ENCODE measurements at places on chromosomes 11 and 22.

GRCh38 chr11:83687787-83688186 is 401.6 kb upstream of the CCDC90B start:
- DNase-seq: no peak

- DNase-seq: no peak
These were observed 169.8 kb downstream of the C11orf91 start for GRCh38 chr11:33530815-33531214.

DNA sequence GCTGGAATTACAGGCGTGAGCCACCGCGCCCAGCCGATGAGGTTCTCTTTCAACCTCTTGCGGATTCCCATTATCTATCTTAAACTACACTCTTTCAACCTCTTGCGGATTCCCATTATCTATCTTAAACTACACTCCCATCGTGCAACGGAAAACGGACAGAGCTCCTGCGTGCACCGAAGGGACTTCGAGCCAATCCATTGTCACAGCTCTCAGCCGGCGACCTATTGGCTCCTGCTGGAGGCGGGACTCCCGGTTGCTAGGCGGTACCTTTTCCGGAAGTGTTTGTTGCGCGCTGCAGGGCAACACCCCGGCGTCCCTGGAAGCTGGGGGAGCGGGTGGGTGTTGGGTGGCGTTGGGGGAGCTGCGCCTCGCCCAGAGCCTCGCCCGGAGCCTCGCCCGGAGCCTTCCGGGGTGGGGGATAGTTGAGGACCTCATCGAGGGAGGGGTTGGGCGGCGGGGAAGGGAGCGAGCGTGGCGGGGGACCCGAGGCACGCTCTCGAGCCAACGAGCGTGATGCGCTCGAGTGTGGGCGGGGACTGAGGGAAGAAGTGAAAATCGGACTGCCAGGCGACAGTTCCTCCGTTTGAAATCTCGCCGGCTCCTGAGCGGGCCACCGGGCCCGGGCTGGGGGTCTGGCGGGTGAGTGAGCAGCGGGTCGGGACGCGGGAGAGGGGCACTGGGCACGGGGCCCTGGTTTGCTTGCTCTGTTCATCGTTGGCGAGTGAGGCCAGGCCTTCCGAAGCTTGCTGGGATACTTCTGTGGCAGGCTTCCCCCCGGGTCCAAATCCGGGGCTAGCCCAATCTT is at the start of gene CEP164:
Gene CEP164, plus strand, starts transcription at position 288 of the 808 bp plus-strand sequence. CDS start 10,733 bp downstream, outside the sequence.
- DNase-seq: peak; percentile 93

DNA sequence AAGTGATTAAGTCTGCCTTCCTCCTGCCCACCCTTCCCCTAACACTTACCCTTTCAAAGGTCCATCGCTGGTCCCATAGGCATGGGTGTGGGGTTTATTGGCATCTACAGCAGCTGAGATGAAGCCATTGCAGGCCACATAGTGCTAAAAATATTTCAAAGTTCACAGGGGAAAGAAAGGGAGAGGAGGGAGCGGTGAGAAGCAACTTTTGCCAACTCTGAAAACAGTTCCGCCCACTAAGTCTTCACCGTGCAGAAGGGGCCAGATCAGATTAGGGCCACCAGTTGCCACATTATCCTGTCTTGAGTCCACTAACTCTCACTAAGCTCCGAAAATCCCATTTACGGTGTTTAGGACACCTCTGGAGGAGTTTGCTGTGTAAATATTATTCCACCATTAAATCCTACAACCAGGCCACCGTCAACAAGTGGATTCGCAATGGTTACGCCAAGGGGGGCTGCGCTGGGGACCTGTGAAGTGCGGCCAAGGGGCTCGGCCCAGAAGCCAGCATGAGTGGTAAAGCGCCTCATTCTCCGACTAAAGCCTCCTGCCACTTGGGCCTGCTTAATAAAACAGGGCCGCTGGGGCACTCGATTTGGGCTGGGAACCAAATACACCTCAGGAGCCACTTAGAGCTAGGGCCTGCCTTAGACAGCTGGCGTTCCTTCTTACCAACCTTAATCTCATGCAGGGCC is 534.9 kb downstream of the MIAT start:
- DNase-seq: no peak

DNA sequence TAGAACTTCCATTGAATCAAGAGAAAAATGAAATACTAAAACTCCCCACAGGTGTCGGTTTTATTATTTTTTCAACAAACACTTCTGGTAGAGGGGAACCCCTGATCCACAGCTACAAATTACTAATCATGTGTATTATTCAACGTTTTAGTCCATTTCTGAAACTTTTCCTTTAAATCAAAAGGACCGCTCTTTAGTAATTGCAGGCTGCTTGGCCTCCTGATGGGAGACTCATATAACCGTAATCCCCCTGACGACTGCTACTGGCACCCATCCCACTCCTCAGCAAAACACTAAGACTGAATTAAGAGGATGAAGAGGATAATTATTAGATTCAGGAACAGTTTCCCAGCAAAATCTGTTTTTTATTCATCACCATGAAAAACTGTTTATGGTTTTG is 46.4 kb downstream of the PAX6 start:
- DNase-seq: no peak

GRCh38 chr11:9642894-9643293 is 21.0 kb upstream of the SWAP70 start:
- no peak for DNase-seq

DNA sequence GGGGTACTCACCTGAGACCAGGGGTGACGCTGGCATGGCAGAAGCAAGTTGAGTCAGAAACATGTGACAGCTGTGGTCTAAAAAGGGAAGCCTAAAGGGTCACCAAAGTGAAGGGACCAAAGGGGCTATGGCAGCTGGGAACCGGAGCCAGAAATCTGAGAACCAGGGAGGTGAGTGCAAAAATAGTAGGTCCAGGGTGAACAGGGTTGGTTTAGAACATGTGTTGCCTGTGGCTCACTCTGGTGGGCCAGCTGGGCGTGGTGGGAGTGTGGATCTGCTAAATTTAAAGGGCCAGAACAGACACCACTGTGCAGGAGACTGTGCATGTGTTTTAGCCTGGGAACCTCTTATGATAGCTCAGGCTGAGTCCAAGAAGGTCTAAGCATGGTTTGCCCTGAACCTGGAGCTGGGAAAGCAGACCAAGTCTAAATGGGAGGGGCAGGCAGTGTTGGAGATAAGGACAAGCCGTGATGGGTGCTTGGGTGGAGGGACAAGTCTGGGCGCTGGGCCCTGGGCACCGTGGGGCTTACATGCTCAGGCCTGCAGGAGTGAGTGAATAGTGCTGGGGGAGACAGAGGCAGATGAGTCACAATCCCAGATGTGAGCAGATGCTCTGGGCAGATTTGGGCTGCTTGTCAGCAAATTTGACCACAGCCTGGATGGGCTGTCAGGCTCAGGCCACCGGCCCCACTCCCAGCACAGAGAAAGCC is 41.4 kb upstream of the ZBED5 start:
- no peak for DNase-seq

DNA sequence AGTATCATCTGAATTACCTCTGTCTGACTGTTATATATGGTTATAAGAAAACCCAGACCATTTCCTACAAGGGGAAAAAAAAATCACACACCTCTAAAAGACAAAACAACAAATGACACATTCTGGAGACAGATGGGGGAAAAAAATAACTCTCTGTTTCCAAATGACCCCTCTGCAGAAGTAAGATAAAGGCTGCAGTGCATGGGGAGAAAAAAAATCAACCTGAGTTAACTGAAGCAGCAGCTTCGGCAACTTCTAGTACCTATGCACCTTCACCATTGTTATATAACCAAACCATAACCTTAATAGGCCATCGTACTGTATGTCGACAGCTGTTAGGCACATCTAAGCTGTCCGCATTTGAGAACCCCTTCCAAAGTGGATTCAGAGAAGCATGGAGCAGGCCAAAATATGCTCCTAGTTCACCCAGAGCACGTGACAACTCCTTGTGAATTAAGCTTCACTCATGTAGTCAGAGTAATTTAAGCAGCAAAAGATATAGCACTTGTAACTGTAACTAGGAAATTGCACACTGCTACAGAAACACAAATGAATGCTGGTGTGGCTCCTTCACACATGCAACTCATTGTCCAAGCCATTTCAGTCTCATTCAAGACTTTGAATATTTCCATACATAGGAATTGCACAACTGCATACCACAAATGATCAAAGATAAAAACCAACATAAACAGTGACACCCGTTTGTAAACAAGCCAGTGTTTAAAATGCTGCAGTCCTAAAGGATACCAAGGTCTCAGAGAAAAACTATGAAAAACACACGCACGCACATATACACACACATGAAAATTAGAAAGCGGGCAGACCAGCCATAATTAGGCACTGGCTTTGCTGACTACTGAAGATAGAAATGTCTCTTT is 2.7 kb downstream of the SIK3 start:
- no peak for DNase-seq

- no peak for DNase-seq
These were observed 45.0 kb upstream of the MPPED2 start for GRCh38 chr11:30631148-30631547.

DNA sequence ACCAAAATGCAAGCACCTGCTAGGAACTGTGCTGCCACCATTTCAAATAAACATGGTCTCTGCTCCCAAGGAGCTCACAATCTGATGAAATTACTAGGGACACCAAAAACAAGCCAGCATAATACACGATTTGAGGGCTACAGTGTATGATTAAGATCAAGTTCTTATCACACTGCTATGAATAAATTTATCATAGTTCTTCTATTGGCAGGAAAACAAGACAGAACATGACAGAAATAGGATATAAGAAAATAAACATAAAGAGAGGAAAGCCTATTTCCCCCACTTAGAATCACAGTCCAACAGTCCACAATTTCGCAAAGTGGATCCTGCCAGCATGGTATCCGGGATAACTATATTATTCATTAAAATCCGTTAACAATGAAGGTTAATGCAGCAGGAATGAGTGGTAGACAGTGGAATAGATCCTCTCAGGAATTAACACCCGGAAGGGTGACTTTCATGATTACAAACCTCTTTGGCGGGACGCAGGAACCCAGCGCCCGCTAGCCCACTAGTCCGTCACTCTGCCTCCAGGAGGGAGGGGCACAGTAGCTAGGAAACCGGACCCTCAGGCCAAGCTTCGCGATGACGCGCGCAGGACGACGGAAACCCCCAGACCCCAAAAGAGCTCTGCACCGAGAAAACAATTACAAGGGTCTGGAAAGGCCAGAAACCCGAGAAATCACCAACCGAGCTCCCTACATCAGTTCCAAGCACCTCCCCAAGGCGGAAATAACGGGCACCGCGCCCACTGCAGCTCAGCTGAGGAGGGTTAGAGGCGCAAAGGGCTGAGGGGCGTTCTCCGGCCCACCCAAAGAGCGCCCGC is 607 bp downstream of the CCDC82 start:
- DNase-seq: no peak

DNA sequence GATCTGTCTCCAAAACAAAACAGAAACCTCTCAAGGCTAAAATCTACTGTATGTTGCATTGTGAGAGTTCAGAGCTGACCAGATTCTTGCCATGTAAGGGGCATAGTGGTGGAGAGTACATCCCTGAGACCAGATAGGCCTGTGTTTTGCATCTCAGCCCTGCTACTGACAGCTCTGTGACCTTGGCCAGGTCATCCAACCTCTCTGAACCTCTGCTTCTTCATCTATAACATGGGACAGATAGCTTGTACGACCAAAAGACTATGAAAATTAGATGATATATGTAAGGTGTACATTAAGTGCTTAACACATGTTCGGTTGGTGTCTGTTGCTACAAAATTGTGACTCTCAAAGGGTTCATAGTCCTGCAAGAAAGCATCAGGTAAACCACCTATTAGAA is 22.9 kb downstream of the ZNRF3 start:
- no peak for DNase-seq

- no peak for DNase-seq
These were observed 4.4 kb upstream of the PRSS23 start for GRCh38 chr11:86795949-86796348.

DNA sequence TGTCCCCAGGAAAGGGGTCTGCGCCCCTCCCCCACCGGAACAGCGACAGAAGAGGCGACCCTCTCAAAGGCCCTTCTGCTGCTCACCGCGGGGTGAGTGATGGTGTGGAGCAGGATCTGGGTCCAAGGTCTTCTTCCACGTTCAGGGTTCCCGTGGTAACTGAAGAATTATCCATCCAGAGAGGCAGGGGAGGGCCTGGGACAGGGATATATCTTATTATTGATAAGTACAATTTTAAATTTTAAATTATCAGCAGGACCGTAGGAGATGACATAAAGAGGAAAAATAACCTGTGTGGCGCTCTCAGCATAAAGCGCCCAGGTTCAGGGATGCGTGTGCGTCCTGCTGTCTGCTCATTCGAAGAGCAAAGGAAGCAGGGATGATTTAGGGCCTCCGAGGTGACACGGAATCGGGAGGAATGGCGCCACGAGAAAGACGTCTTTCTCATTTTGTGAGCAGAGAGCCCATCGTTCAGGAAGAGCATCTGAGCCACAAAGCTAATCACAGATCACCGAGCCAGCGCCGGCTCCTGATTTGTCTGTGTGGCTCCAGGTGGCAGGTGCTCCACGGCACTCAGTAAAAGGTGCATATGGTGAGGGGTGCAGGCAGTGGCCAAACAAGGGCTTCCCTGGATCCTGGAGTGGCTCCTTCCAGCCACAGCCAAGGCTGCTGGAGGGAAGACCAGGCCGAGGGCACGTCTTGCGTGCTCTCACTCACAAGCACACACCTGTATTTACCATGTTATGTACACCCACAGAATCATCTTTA is 19.3 kb downstream of the KRTAP5-5 start:
- DNase-seq: no peak

DNA sequence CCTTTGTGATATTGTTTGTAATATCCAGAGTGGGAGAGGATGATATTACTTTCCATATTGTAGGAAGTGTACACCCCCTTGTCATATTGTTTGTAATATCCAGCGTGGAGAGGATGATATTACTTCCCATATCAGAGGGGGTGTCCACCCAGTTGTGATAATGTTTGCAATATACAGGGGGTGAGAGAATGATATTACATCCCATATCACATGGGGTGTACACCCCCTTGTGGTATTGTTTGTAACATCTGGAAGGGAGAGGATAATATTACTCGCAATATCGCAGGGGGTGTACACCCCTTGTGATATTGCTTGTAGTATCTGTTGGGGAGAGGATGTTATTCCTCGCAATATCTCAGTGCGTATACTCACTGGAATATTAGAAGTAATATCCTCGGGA is 61.5 kb downstream of the PRSS23 start:
- no peak for DNase-seq

- no peak for DNase-seq
These were observed 99.8 kb downstream of the MORC2 start for GRCh38 chr22:30868663-30869385.

- no peak for DNase-seq
These were observed 107.7 kb upstream of the DDI1 start for GRCh38 chr11:103928802-103929161.

- DNase-seq: no peak
These were observed 5.6 kb downstream of the DUSP18 start for GRCh38 chr22:30662040-30662439.

DNA sequence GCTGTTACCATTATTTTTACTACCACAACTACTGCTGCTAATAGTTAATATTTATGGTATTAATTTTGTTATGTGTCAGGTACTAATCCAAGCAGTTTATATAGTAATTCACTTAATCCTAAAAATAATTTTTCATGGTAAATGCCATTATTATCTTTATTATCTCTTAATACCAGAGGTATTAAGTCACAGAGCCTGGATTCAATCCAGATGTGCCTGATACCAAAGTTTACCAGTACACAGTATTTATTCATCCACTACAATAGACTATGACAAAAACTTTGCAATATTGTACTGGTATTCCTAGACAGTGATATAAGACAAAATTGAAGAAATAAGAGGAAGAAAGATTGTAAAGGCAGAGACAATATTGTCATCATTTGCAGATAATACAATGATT is 24.5 kb downstream of the MAP6 start:
- no peak for DNase-seq

GRCh38 chr22:39214383-39215069 is 30.3 kb downstream of the PDGFB start:
- no peak for DNase-seq

- no peak for DNase-seq
These were observed 24.4 kb downstream of the AASDHPPT start for GRCh38 chr11:106101819-106102218.

Measured in activated gamma-delta T cell treated with Interleukin-2 at 50 U/mL for 16 hours (primary cell).